ENCODE measurements at places on chromosomes 4 and X.

GRCh38 chr4:160872491-160872890, 1291.3 kb downstream of the FSTL5 start:
- DNase-seq = no peak

GRCh38 chrX:68930542-68931317, 101.9 kb downstream of the EFNB1 start:
- DNase-seq = no peak

DNA sequence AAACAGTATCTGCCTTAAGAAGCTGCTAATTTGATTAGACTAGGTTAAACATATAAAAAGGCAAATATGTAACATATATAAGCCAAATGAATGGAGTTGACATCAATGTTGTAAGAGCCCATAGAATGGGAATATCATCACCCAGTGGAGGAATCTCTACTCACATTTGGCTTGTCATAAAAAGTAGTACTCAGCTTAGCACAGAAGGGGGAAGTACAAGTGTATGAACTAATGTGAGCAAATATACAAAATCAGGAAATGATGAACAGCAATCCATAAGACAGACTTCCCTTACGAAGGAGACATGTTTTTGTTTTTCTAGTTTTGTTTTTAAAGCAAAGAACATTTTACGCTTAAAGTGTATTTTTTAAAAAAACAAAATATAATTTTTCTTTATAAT, 74.9 kb downstream of the MAB21L2 start:
- DNase-seq = no peak

DNA sequence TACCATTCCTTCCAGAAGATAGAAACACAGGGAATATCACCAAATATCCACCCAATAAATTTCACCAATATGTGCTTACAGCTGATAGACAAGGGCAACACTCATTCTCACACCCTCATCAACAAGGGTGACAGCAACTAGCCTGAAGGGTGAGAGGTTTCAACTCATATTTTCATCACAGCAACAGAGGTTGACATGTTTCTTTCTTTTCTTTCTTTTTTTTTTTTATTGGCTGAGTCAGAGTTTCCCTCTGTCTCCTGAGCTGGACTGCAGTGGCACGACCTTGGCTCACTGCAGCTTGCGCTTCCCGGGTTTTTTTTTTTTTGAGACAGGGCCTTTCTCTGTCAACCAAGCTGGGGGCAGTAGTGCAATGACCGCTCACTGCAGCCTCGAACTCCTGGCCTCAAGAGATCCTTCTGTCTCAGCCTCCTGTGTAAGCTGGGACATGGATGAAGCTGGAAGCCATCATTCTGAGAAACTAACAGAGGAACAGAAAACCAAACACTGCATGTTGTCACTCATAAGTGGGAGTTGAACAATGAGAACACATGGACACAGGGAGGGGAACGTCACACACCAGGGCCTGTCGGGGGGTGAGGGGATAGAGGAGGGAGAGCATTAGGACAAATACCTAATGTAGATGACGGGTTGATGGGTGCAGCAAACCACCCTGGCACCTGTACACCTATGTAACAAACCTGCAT, 27.5 kb upstream of the ASMTL start:
- DNase-seq = no peak

GRCh38 chr4:165158762-165159161, 46.1 kb upstream of the TMEM192 start:
- DNase-seq = no peak

- no peak for DNase-seq
Measured at GRCh38 chr4:139934708-139935195, 219.2 kb downstream of the MAML3 start.

GRCh38 chr4:69818060-69818639, 41.8 kb downstream of the SULT1E1 start:
- DNase-seq = no peak

GRCh38 chr4:174317531-174317930, 33.8 kb downstream of the CEP44 start:
- DNase-seq = no peak

GRCh38 chr4:10715696-10716095, 31.1 kb upstream of the CLNK start:
- peak; percentile 41 for DNase-seq

GRCh38 chrX:87409113-87409841, 108.3 kb upstream of the KLHL4 start:
- peak; percentile 75 for DNase-seq

DNA sequence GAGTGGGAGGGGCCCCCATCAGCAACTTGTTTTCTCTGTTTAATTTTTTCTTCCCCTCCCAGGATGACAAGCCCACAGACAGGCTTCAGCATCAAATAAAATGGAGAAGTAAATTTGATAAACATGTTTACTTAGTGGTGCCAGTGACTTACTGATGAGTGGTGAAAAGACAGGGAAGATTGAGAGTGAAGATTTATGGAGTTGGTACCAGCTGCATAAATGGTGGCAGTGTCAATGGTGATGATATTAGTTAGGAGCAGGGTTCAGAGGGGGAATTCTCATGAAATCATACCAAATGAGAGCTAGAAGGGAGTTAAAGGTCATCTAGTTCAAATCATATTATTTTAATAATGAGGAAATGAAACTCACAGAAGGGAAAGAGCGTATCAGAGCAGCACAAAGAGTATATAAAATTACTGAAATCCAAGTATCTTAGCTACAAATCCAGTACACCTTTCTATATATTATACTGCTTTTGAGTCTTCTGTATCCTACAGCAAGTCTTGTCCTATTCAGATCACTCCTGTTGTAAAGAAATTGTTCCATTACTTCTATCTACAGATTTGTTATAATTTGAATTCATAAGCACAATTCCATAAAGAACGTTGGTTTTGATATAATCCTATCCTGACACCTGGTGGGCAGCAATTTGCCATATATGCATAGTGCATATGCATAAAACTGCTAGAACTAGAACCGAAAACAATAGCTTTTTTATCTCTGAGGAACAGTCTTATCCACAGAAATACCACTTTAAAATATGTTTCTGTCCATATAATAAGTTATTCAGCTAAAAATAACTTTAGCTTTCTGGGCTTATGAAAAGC, 5.0 kb downstream of the P2RY10 start:
- DNase-seq = no peak

DNA sequence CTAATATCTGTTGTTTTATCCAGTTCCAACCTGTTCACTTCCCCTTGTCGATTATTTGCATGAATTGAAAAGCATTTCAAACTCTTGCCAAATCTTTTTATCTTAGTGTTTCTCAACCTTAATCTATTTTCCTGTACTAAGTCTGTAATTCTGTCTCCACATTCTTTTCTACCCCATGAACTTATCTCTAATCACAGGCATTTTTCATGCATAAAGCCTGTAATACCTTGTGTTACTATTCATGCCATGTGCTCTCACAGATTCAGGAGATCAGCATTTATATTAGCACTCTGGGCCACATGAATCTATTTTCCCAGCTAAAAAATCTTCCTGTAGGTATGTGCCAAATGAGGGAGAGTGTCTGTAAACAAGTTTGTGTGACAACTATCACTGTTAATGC, 1360.9 kb downstream of the STIM2 start:
- DNase-seq = no peak
